ENCODE measurements at places on chromosomes 5 and 9. TPM values are rescaled to one million over a fixed set of nuclear protein-coding genes. Genes with fewer than 3 reads are reported as not detected.

GRCh38 chr5:76021936-76022584, 61.1 kb upstream of the SV2C start:
- DNase-seq = no peak

DNA sequence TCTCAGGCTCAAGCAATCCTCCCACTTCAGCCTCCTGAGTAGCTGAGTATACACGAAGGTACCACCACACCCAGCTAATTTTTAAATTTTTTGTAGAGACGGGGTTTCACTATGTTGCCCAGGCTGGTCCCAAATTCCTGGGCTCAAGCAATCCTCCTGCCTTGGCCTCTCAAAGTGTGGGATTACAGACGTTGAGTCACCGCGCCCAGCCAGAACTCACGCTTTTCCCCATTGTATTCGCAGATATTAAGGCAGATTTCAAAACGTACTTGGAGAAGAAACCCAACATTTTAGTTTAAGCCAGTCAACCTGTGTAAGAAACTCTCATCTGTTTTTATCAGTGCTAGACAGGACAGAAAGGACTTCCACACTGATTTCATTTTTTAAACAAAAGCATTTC, 26.6 kb downstream of the COL23A1 start:
- DNase-seq = no peak

Gene PKD2L2
- total RNA-seq = not detected

Gene CDKN2AIPNL
- total RNA-seq = 41.4 TPM

DNA sequence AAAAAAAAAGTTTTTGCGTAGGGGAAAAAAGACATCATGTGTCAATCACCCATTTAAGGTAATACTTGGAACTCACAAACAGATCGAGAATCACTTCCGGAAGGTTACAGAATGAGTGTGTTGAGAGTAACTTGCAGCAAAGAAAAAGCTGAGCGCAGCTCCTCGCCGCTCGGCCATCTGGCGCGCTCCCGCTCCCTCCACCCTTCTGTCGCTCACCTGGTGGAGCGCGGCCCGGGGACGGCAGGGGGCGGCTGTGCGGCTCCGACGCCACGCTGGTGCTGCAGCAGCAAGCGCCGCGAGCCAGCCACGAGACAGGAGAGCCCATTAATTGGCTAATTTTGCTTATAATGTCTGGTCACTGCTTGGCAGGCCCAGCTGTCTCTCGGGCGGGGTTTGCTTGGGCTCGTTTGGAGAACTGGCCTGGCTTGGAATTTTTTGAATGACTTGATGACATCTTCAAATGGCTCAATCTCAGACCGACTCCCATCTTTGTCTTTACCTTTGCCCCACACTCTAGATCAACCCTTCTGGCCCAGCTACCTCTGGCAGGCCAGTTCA, 601.8 kb downstream of the CCDC171 start:
- DNase-seq = peak; percentile 66

- DNase-seq = peak; percentile 50
Measured at GRCh38 chr9:133973791-133974630, 18.1 kb downstream of the VAV2 start.

Gene TRUB2
- 25.3 TPM for total RNA-seq

DNA sequence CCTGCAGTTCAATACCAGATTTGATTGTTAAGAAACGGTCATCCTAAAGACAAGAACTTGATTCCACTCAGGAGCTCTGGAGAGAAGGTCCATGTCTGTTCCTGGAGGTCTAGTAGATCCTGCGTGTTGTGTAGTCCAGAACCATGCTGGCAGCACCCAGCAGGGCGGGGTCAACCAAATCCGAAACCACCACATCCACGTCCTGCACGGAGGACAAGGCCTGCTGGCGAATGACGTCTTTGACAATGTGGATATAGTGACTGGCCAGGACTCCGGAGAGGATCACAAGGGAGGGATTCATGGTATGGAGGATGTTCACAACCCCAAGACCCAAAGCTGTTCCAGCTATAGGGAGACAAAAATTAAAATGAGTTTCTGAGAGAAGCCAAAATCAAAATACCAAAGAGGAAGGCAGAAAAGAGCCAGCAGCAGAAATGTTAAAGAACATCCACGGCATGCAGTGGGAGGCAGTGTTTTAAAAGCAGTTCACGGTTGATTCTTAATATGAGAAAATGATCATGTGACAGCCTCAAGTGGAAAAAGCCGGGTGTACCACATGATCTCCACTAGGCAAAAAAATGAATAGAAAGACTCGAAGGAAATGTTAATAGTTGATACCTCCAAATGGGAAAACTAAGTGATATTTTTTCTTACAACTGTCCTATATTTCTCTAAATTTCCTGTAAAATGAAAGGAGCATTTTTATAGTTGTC, 26.7 kb downstream of the CLTA start:
- DNase-seq = no peak

Gene LRRTM2
- 0.17 TPM for total RNA-seq

GRCh38 chr5:172110260-172110815, 77.7 kb downstream of the STK10 start:
- peak; percentile 57 for DNase-seq

Gene FER
- 17.6 TPM for total RNA-seq

Gene PCDHGC4
- 1.4 TPM for total RNA-seq

Gene GLDC
- 0.65 TPM for total RNA-seq

DNA sequence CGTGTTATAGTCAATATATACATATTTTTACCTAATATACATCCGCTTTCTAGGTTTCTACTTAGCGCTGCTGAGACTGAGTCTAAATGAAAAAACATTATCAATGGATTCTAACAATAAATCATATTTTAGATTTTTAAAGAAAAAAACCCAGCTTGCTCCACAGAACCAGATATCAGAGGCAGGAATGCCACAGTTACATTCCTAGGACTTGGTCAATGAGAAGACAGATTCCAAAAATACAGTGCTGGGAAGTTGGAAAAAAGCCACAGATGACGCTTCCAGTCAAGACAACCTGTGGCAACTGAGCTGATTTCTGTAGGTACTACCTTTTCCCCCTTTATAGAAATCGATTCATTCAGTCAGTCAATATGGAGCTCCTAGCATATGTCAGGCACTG, 577 bp upstream of the CCDC112 start:
- DNase-seq = no peak

GRCh38 chr5:14187660-14188059, 44.5 kb downstream of the TRIO start:
- DNase-seq = no peak

Gene PFN3
- not detected for total RNA-seq

DNA sequence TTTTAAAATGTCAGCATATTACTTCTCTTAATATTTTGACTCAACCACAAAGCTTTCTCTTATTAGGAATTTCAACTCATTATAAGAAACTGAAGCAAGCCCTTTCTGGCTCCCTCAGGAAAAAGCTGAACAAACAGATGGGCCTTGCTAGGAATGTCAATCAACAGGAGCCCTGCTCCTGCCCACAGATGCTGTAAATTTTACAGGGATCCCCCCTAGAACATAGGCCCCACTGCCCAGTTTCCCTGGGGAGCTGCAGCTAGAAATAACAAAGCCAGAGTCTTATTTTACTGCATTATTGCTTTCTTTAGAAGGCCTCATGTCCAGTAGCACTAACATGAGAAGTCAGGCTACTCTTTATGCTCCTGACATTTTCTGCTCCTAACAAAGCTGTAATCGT, 103.8 kb downstream of the PCSK1 start:
- DNase-seq = no peak

DNA sequence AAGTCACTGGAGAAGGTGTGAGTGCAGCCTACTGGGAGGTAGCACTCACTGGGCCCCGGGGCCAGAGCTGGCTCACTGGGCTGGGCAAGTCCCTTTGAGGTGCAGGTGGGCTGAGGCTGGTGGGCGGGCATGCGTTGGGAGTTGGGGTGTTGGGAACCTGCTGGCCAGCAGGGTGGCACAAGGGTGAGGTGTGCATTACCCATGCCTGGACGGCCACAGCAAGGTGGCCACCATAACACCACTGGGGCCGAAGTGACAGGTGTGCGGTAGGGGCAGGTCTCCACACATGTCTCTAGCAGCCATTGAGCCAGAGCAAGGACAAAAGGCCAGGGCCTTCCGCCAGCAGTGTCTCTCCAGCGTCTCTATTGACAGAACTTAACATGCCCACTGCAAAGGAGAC, 22.6 kb downstream of the PRRT1B start:
- DNase-seq = no peak

DNA sequence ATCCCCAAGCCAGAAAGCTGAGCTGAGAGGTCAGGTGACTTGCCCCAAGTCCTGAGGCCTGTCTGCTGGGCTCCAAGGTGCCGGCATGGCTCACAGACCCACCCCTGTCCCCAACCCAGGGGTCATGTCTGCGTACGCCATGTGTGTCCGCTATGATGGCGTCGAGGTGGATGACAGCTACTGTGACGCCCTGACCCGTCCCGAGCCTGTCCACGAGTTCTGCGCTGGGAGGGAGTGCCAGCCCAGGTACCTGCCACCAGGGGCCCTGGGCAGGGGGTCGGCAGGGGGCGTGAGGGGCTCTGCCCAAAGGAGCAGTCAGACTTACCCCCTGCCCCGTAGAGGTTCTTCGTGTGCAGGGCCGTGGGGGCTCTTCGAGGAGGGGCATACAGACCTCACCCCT, 32.3 kb downstream of the ADAMTSL2 start:
- DNase-seq = no peak

- DNase-seq = no peak
Measured at GRCh38 chr5:37015795-37016666, 139.5 kb downstream of the NIPBL start.

Gene C5orf58
- 0.75 TPM for total RNA-seq

Measured in right cardiac atrium (tissue), 5 donors.